ENCODE measurements at places on chromosomes 16 and 17.
A peak's percentile ranks its signal among the peaks of the same experiment; 100 is the strongest.

DNA sequence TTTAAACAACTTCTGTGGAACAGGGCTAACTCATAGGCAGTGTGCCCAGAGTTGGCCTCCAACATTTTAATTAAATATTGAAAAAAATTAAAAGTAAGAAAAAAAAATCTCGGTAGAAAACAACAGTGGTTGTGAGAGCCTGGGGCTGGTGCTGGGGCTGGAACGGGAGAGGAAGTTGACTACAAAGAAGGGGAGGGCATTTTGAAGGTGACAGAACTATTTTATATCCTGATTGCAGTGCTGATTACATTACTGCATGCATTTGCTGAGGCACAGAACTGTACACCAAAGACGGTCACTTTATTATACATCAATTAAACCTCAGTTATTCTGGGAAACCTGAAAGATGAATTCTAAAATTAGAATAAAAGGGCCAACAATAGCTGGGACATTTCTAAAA lies 142.5 kb downstream of the PARN start:
- DNase-seq: no peak

DNA sequence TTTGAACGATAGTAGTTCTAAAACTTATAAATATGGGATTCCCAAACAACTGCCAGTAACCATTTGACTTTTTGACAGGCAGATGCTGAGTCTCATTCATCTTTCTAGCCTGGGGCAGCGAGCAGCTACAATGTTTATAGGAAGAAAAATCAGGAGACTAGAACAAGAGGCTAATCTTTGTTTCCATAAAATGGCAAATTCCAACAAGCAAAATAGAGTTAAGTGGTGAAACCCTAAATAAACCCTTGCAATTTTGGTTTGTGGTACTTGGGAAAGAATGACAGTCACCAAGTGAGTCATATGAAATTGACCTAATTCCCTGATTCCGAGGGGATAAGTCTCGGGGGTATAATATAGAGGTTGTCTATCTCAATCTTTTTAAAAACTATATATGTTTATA lies 27.3 kb upstream of the HS3ST2 start:
- DNase-seq: no peak

GRCh38 chr16:10835281-10835931 lies 16.8 kb upstream of the TVP23A start:
- DNase-seq: no peak

GRCh38 chr17:38783227-38783626 lies 16.1 kb downstream of the PIP4K2B start:
- no peak for DNase-seq

GRCh38 chr16:83272843-83273242 lies 534.9 kb upstream of the HSBP1 start:
- DNase-seq: no peak

DNA sequence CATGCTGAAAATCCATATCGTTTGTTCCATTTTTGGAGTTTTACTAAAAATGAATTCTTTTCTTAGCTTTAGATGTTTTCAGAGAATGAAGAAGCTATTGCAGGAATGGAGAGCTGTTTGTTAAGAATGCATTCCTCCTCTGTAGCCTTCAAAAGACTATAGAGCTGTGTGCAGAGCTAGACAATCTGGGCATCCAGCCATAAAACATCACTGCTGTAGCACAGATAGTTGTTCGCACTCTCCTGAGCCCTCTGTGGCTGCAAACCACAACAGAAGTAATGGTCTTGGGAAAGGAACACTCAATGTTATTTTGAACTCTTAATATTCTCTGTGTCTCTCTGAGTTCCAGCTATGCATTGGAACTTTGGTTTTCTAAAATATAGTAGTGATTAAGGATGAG lies 4.9 kb downstream of the TNRC6C start:
- no peak for DNase-seq

DNA sequence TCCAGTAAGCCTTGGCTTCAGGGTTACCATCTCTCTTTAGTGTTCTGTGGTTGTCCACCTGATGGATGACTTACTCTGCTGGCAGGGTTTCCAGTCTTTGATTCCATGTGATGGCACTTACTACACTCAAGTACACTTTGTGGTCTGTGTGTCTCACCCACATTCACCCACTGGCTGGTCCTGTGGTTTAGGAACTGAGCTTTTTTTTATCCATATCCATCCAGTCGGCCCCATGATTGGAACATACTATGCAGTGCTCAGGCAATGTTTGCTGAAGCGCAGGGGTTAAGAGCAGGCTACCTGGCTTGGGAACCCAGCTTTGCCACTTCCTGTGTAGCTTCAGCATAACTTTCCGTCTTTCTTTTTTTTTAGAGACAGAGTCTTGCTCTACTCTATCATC lies 2.8 kb upstream of the FUS start:
- DNase-seq: no peak

GRCh38 chr16:83971165-83972130 lies 3.4 kb downstream of the NECAB2 start:
- no peak for DNase-seq

DNA sequence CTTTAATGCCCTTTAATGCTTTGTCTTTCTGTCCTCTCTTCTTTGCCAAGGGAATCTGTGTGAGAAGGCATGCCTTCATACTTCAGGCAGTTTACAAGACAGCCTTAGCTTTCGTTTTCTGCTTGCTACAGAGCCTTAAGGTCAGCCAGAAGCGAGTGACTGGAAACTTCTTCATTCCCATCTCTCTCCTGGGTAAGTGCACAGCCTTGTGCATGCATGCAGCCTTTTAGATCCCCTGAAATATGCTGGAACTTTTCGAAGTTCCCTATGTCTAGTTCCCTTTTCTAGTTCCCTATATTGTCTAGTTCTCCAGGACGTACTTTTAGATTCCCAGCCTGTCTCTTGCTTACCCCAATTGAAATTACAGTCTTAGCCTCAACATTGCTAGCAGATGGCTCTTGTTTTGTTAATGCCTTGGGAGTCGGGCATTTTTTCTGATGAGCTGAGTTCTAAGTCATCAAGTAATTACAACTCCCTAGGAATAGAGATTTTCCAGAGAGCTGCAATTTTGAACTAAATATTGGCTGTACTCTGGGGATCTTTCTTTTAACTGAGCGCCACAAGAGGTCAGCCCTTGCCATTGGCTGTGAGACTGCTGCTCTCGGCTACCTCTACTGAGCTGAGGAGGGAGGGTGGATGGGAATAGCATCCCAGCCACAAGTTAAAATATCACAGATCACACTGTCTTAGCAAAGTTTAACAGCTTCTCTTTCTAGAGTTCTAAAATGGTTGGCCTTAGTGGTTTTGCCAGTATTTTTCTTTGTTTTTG lies 22.7 kb upstream of the PPM1D start:
- peak; percentile 28 for DNase-seq

- DNase-seq: peak; percentile 54
Observed at GRCh38 chr17:69414408-69415274, at the start of gene MAP2K6. Gene MAP2K6 (plus strand): TSS chr17:69414697. CDS start chr17:69414985, 288 bp downstream.

GRCh38 chr17:17569691-17570090 lies 21.8 kb downstream of the PEMT start:
- DNase-seq: no peak

DNA sequence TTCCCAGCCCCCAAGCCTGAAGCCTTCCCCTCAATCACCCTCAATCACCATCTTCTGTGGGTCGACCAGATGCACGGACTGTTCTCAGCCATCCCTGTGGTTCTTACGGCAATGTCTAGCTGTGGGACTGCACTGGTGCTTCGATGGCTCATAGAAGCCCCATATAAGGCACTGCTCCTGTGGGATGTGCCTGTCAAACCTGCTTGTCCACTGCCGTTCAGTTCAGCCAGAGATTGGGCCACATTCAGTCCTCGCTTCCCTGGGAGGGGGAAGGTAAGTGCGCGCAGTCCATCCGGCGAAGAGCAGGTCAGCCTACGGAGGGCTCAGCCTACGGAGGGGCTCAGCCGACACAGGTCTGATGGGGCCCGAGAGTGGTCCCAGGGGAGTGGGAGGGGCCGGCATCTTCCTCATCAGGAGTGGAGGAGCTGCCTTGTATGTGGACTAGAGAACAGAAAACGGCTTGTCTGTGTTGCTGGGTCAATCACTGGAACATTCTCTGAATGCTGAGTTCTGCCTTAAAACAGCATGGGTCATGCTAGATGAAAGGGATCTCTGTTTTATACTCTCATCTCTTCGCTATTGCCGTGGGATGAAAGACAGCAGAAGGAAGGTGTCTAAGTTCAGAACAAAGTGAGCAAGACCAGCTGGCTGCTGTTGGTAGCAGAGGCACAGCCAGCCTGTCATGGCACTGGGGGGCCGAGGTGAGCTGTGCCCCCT lies at the start of gene CARD14:
Gene CARD14 (plus strand): TSS at position 247 of the 717 bp plus-strand sequence. CDS start 11,409 bp downstream, outside the sequence.
- peak; percentile 80 for DNase-seq
